ENCODE measurements at places on chromosomes 1 and 21. TPM values are rescaled to one million over a fixed set of nuclear protein-coding genes. Genes with fewer than 3 reads are reported as not detected.

Gene KRTAP13-2
- not detected for total RNA-seq

- no peak overlapping the region for H3K4me3 ChIP-seq
- H3K36me3 ChIP-seq = no peaks in the 10 kb centered on the region
- no peaks in the 10 kb centered on the region for H3K27me3 ChIP-seq
- DNase-seq = no peak
- peak overlapping the region; percentile 80 for H3K27ac ChIP-seq
Observed at GRCh38 chr1:30822966-30823581, 65.5 kb upstream of the LAPTM5 start.

DNA sequence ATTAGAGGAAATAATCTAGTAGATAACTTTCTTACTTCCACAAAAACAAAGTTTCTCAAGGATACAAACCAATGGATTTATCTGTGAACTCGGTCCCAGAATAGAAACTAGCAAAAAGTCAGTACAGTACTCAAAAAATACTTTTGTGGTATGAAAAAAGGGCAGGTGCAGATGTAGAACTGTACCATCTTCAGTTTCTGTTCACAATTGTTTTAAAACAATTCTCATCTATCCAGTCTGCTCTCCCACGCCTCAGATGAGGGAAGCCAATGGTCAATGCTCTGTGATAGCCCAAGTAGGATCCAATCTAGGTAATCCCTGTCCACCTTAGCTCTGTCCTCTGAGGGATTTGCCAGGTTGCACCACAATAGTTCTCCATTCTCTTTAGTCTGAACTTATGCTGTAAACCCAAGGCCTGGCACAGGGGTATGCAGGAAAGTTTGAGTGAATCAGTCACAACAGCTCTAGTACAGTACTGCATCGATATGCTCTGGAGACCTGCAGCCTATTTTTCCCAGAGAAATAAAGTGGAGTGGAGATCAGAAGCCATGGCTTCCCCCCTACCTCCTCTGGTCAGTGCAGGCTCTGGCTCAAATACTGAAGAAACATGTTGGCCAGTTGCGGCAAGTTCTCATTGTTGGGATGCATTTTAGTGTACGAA, 1.4 kb downstream of the KTI12 start:
- DNase-seq = no peak
- peak overlapping the region; percentile 87 for H3K27ac ChIP-seq
- peak overlapping the region; percentile 92 for H3K4me3 ChIP-seq

GRCh38 chr1:216690603-216691002, 32.6 kb downstream of the ESRRG start:
- H3K27ac ChIP-seq = no peak overlapping the region
- no peak overlapping the region for H3K4me3 ChIP-seq
- peaks cover 2% of the 10 kb centered on the region for H3K27me3 ChIP-seq
- DNase-seq = no peak
- H3K4me1 ChIP-seq = no peaks in the 10 kb centered on the region

DNA sequence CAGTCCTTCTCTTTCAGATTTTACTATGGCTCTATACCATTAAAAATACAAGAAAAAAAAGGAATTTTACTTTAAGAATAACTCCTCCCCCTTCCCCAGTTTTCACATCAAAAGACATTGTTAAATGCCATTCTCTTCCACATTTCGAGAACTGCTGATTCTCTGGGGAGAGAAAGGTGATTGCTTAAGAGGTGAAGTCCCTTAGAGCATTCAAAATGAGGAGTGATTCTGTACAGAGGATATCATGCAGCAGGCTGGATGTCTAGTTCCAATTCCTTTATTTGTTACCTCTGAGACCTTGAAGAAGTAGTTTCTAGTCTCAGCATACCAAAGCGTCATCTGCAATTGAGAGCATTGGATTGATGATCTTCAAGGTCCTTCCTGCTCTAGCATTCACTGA, 46.9 kb downstream of the FMO3 start:
- H3K4me1 ChIP-seq = no peaks in the 10 kb centered on the region
- no peak overlapping the region for H3K4me3 ChIP-seq
- H3K27ac ChIP-seq = no peak overlapping the region
- H3K27me3 ChIP-seq = no peaks in the 10 kb centered on the region

DNA sequence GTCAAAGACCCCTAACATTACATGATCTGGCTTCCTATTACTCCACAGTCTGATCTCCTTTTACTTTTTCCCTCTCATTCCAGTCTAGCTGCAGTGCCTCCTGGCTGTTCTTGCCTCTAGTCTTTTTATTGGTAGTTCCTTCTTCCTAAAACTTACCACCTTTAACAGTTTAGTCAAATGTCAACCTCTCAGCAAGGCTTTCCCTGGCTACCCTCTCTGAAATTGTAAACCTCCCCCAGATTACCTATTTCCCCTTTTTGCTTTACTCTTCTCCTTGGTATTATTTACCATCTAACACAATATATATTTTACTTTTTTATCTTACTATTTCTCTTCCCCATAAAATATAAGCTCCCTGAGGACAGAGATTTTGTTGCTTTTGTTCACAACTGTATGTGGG, 129.6 kb downstream of the CLEC20A start:
- H3K4me1 ChIP-seq = no peaks in the 10 kb centered on the region
- H3K27me3 ChIP-seq = no peaks in the 10 kb centered on the region
- H3K27ac ChIP-seq = no peak overlapping the region
- no peak for DNase-seq

Data from Panc1 (cell line).